ENCODE measurements at places on chromosomes 16 and 17.

GRCh38 chr16:17657045-17657444 is 186.3 kb upstream of the XYLT1 start:
- no peak for DNase-seq

GRCh38 chr16:12791340-12791739 is 12.3 kb downstream of the CPPED1 start:
- no peak for DNase-seq

DNA sequence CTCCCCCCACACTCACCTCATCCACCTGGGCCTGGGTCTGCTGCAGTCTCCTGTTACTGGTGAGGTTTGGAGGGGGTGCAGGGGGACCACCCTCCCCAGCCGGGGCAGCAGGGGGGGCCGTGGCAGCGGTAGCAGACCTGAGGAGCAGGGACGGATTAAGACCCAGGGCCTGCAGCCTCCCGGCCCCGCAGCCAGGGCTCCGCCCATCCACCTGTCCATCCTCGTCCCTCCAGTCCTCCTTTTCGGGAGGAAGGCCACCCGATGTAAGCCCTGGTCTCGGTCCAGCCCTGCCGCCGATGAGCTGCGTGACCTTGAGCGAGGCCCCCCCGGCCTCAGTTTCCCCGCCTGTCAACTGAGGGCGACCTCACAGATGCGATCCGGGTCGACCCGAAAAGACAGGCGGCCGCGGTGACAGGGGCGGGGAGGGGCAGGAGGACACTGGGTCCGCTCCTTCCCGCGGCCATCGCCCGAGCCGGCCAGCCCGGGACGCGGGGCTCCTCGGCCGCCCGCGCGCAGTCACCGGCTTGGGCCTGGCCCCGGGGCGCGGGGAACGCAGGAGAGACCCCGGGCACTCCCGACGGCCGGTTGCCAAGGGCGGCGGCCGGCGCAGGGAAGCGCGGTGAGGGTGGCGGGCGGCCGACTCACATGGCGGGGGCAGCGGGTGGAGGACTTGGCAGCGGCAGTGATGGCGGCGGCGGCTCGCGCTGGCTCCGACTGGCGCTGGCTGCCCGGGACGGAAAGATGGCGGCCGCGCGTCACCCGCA is at the start of gene VAMP2:
VAMP2 (minus strand) TSS at position 716 of the 764 bp plus-strand sequence; CDS start at position 647, 69 bp downstream.
- DNase-seq, result no peak

GRCh38 chr16:66271074-66272060 is 95.1 kb upstream of the CDH5 start:
- DNase-seq, result no peak

- no peak for DNase-seq
These were observed 896 bp upstream of the MYLK3 start for GRCh38 chr16:46748775-46749705.

- no peak for DNase-seq
These were observed 12.4 kb downstream of the TEX14 start for GRCh38 chr17:58679263-58680037.

- DNase-seq, result no peak
These were observed 181.3 kb downstream of the CBLN1 start for GRCh38 chr16:49100366-49100765.

DNA sequence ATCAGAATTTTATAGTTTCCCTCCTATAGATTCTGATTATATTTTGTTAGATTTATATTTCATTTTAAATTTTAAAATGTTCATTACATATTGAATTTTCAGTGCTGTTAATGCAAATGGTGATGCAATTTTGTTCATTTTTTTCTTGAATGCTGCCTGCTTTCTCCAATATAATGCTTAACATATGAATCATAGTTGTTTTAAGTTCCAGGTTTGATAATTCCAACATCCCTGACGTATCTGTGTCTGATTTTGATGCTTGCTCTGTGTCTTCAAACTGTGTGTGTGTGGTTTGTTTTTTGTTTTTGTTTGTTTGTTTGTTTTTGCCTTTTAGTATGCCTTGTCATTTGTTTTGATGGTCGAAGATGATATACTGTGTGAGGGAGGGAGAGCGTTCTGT is 134.7 kb upstream of the ELAC2 start:
- DNase-seq, result no peak
